Globus pallidus (tissue), 1 donor: ENCODE measurements at places on chromosomes 1 and 21.

DNA sequence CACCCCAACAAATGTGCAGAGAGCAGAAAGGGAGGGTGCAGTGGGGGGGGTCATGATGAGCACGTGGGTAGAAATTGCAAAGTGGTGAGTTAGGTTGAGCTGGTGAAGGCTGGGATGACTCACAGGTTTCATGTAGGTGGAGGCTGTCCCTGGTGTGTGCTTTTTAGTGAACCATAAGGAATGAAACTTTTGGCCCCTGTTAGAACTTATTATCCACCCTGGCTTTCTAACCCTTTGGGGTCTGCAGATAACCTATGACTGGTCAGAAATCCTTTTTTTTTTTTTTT lies 46.9 kb downstream of the DOP1B start:
- DNase-seq: no peak

- no peak for DNase-seq
Measured at GRCh38 chr1:92211166-92211565, 6.5 kb upstream of the C1orf146 start.

DNA sequence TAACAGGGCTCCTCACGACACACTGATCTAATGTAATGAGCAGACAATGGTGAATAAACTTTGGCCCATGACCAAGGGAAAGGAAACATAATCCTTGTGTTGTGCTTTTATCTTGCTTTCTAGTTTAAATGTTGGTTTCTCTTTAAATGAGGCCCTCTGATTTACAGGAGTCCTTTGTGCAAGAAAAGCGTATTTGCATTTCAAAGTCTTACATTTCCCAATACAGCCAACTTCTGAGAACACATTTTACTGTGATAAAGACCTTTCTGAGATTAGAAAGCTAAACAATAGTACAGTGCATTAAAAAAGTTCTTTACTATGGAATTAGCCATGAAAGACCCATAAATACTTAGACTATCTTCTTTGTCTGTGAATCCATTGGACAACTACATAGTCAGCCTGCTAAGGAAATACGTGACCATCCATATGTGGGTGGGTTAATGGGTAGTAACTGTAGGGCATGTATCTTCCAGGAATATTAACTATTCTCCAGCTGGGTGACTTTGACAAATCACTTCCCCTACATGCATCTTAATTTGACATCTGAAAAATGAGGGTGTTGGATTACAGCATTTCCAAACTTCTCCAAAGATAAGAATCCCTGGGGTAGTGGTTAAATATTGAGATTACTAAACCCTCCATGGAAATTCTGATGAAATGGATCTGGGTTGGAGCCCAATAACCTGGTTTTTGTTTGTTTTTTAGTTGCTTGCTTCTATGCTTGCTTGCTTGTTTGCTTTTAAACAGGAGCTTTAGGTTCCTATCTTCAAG lies 50.3 kb upstream of the USP1 start:
- no peak for DNase-seq

GRCh38 chr1:59044535-59045121 lies 252.3 kb upstream of the FGGY start:
- no peak for DNase-seq

- DNase-seq: no peak
Measured at GRCh38 chr1:208888376-208888775, 644.2 kb upstream of the PLXNA2 start.

DNA sequence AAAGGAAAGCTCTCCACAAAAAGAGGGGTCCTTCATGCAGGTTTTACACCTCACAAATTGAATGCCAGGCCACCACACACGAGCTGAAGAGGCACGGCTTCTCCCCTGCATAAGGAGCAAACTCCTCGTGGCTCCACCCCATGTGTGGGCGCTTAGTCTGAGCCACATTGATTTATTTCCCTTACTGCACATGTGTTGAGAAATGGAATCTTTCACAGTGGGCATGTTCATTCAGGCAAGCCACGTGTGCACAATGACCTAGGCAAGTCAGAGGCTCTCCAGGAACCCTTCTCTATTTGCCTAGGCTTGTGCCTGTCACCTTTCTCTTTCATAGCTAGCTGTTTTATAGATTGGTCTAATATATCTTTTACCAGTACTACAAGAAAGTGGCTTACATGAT lies 120.5 kb downstream of the LTN1 start:
- DNase-seq: no peak

DNA sequence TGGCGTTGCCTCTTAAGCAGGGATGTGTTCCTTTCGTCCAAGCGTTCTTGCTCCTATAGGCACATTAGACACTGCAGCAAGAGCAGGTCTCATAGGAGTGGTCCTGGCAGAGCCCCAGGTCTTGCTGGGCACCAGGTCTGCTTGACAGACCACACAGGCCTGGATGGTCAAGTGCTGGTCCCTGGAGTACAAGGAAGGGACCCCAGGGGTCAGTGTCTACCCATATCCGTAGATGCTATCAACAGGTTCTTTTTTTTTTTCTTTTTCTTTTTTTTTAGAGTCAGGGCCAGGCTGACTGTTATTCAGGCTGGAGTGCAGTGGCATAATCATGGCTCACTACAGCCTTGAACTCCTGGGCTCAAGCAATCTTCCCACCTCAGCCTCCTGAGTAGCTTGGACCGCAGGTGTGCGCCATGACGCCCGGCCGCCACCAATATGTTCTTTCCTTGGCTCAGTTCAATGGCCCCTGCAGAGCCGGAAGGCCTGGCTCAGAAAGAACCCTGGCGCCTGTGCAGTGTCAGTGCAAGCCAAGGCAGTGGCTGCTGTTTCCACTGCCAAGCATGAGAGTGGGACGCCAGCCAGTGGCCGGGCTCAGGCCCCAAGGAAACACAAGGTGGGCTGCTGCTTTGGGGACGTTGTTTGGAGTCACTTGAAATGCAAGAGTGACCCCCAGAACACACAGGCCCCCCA lies 10.0 kb upstream of the TNFRSF8 start:
- DNase-seq: peak; percentile 37

- DNase-seq: no peak
Measured at GRCh38 chr21:36860736-36861594, 105.5 kb downstream of the HLCS start.

DNA sequence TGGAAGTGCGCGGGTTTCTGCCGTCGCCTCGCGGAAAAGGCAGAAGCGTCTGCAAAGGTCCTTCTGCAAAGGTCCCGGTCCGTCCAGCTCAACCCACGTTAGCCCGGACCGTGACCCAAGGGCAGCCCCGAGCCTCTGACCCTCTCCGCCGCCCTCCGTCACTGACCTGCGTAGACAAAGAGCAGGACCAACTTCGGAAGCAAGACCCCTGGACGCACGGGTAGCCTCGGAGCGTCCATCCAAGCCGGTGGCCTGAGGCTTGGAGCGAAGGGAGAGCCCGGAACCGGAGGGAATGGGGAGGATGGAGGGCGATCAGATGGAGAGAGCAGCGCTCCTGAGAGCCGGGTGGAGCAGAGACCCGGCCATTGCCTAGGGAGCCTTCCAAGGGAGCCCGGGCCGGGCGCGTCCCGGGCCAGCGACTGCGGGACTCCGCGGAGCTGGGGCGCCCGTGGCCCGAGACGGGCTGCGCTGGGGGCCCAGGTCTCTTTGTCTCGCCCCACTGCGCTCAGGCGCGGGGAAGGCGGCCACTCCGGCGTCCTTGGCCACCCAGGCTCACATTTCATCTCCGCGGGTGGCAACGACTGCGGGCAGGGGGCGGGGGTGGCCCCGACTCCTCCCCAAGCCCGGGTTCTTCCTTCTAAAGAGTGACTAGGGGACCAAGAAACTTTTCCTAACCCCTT lies at the start of gene CYYR1:
Gene CYYR1, minus strand, starts transcription at position 585 of the 680 bp plus-strand sequence. Its CDS starts 346 bp downstream, at position 239.
- no peak for DNase-seq

- no peak for DNase-seq
Measured at GRCh38 chr1:178498896-178499675, 2.3 kb upstream of the CLEC20A start.

DNA sequence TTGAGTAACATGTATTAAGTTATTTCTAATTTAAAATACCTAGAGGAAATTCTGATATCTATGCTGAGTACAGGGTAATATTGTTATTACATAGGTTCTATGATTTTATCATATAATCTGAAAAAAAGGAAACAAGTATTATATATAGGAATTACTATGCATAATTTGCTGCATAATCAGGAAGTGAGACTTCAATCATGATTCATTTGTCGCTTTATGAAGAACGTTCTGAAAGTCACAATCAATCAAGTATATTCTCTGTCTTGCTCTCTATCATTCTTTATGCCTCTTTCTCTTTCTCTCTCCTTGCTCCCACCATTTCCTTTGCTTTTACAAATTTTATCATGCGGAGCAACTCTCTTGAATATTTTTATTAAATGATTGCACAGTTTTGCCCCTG lies 1130.3 kb downstream of the PLA2G4A start:
- no peak for DNase-seq

- no peak for DNase-seq
Measured at GRCh38 chr21:35511696-35512162, 462.6 kb upstream of the RUNX1 start.
